CD4-positive, alpha-beta T cell treated with Interleukin-2 at 100 ng/mL for 4 hours (primary cell): ENCODE measurements at places on chromosomes 1 and 21.

GRCh38 chr1:84504580-84505492 is 1.4 kb upstream of the SPATA1 start:
- DNase-seq: peak; percentile 6

DNA sequence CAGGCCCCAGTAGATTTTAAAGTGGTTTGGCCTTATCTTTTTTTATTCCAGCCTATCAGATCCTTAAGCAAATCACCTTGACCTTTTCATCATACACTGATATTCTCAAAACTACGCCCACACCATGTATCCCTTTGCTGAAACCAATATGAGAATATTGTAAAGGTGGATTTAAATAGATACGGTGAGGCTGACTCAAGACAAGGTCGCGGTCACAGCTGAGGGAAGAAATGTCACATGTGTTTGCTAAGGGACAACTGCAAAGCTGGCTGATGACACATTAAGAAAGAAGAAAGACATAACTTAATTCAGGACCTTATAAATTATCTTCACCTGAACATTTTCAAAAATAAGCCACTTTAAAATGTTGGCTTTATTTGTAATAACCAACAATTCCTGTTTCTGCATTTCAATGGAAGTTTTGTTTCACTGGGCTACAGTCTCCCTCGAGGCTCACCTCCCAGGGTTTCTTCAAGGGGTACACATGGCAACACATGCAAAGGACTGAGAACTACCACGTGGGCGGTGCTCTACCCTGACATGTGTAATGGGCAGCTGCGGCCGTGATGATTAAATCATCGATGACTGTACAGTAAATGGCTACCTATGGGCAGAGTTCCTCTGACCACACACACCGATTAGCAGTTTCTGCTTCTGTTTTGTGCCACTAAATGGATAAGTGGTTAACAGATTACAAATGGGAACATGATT is 189.5 kb downstream of the SIPA1L2 start:
- no peak for DNase-seq

GRCh38 chr1:151985768-151986167 is 7.9 kb downstream of the S100A10 start:
- DNase-seq: no peak

GRCh38 chr21:33334191-33334590 is 9.4 kb downstream of the IFNAR1 start:
- DNase-seq: no peak

- no peak for DNase-seq
Measured at GRCh38 chr1:208120431-208120790, 123.8 kb downstream of the PLXNA2 start.

DNA sequence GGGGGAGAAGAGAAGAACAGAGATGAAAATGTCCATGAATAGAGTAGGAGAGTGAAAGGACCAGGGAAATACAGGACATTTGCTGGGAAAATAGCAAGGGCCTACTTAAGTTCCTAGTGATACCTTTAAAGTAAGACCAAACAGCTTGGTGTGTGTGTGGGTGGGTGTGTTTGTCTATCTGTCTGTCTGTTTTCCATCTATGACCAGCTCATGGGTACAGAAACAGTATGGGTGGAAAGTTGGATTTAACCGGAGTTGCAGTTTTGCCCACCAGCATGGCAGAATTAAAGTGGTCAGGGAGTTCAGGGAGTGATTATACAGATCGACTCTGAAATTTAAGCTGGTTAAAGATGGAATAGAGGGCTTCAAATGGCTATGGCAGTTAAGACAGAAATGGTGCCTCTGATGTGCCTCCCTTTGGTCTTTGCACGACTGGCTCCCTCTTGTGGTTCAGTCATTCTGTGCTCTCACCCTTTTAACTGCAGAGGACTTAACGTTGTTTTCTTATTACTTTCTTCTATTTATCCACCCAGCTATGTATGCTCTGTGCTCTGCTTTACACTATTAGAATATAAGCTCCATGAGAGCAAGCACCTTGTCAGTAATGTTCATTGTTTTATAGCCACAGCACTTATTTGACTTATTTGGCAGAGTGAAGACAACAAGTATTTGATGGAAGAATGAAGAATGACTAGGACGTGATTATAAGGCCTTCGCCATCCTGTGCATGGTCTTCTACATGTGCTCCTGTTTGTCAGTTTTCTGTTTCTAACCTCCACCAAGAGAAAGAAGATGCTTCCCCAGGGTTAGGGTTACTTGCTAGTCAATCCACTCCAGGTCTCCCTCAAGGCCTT is 72.7 kb upstream of the AK4 start:
- DNase-seq: peak; percentile 83

- no peak for DNase-seq
Measured at GRCh38 chr1:98342566-98342965, 319.0 kb upstream of the SNX7 start.

DNA sequence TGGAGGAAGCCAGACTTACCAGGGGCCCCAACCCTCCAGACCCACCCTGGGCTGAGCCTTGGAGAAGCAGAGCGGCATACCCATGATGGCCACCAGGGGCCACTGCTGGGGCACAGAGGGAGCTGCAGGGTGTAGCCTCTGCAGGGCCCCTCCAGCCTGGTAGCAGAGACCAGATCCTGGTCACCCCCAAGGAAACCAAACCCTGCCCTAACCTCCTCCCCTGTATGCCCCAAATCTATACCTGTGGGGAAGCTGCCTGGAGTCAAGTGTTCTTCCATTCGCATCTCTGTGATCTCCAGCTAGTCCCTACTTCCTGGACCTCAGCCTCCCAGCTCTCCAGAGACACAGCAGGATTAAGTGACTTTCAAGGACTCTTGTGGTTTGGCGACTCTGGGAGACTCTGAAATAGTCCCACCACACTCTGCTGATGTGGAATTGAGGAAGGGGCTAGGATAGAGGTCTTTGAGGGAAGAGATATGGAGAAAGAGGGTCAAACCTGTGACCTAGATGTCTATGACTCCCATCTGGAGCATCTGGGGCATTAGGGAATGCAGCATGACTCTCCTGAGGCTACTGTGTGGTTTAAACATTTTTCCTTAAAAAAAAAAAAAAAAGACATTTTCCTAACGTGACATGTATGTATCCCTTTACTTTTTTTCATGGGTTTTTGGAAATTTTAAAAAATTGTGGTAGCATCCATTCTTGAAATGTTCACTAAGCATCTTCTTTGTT is 119.2 kb upstream of the IPO9 start:
- DNase-seq: peak; percentile 37

- no peak for DNase-seq
Measured at GRCh38 chr1:25770541-25771220, 29.3 kb upstream of the SELENON start.

- peak; percentile 6 for DNase-seq
Measured at GRCh38 chr1:161069241-161069640, 450 bp downstream of the ARHGAP30 start.

- DNase-seq: no peak
Measured at GRCh38 chr1:205565799-205566198, 61.3 kb downstream of the CDK18 start.

- no peak for DNase-seq
Measured at GRCh38 chr1:31814631-31815306, 1.1 kb downstream of the SPOCD1 start.

- no peak for DNase-seq
Measured at GRCh38 chr1:190068304-190068703, 409.4 kb downstream of the BRINP3 start.

GRCh38 chr1:13828454-13829151 is 128.6 kb downstream of the PRDM2 start:
- peak; percentile 9 for DNase-seq
